ENCODE measurements at places on chromosomes 3 and 15.

DNA sequence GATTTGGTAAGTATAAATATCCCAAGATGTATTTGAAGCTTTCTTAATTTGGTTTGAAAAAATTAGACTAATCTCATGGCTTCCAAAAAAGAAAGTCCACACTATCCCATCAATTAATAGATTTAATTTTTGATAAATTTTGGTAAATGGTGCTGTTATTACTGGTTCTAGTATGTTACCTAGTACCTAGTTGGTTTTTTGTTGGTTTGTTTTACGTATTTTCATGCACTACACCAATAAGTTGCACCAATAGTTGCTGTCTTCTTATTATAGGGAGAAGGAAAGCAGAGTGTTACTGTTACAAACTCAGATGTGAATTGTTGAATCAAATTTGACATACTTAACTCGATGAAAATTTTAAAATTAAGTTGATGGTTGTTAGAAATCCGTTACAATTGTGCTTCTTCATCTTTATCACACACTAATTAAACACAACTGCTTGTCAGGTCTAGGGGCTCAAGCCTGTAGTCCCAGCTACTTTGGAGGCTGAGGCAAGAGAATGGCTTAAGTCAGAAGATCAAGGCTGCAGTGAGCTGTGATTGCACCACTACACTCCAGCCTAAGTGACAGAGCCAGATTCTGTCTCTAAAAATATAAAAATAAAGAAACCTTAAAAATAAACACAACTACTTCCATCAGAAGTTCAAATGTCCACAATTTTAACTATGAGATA, 23.1 kb upstream of the MBNL1 start:
- no peak for DNase-seq

GRCh38 chr3:149199474-149199873, 22.2 kb downstream of the CP start:
- no peak for DNase-seq

DNA sequence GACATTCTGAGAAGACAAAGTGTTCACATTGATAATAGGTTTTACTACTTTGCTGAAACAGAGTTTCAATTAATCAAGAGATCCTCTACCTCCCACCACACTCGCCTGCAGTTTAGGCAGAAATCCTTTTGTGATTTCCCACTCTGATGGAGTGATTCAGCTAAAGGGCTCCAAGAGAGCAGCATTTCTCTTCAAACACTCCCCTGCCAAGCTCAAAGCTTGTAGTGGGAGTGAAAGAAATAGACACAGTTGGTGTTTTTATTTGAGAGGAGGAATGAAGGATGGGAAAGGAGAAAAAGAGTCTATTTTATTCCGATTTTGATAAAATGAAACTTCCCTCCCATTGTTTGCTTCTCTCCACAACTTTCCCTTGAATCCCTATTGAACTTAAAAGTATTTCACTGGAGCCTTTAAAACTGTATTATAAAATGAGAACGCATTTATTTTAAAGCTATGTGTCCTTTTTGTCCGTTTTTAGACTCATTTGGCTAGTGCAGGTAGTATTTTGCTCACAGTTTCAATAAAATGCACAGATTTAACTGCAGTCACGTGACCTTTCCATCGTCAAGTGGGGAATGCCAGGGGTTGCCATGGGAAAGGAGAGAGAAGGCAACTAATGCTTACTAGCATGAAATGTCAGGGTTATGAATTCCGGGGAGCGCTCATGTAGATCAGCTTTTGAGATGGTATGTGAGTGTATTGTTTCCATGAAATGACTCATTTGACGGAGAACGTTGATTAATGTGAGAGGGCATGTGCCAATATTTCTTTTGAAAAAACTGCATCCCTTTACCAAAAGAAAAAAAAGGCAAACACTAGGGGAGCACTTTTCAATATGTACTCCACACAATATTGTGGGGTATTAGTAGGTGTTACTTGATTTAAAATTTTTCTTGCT, 7.7 kb upstream of the OSBPL11 start:
- DNase-seq: peak; percentile 22

DNA sequence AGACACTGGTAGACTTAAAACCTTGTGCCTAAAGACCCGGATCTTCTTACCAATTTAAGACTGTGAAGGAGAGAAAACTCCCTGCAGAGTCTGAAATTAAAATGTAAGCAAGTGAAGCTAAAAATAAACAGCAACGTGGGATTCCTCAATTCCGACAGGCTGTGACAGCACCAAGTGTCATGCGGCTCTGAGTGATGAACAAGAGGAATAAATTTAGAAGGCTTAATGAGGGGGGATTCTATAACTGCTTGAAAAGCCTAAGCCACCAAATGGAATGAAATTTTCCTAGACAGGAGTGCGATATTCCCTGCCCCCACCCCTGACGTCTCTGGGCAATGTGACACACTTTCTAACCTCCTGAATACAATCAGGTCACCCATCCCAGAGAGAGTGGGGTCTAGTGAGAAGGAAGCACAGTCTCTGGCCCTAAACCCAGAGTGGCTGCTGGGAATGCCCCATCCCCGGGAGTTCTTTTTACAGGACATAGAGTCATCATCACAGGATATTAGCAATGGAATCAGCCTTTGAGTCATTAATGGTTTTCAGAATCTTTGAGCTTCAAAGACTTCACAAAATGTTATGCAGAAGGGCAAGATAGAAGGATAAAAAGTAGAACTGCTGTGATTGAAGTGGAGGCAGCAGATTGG, 114.3 kb downstream of the EDEM1 start:
- DNase-seq: no peak

GRCh38 chr3:52606373-52607085, 70.1 kb downstream of the UQCC5 start:
- no peak for DNase-seq

DNA sequence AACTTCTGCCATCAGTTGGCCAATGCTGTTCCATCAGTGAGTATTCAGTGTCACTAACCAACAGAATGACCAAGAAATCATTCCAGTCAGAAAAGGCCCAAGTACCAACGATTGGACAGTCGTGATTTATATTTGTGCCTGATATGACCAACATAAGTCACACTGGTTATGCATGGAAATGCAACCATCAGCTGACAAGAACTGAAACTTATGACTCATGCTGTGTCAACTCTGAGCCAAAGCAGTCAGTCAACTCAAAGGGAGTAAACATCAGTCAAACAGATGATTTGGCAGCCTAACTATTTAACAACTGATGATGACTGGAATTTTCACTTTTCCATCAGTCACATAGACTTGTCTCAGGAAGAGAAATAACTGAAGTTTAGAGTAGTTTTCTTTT, 142.4 kb downstream of the ANXA2 start:
- DNase-seq: no peak

Measured in endodermal cell (in vitro differentiated cells).